PC-9 (cell line): ENCODE measurements at places on chromosomes 2 and 18.
A peak's percentile ranks its signal among the peaks of the same experiment; 100 is the strongest.

DNA sequence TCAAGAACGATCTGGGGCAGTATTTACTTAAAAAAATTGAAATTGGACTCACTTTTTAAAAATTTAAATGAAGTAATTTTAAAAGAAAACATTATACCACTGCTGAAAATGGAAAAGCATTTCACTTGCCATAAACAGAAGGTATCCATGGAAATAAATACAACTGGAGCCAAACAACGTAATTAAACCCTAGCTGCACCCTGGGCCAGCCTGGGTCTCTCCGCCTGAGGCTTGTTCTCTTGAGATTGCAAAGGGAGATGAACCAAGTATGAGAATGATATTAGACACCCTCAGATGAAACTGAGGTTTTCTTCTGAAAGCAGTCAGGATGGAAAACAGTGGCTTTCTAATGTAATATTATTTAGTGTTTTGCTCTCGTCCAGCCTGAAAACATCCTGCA lies 264.4 kb downstream of the KCNE4 start:
- no peak for DNase-seq

DNA sequence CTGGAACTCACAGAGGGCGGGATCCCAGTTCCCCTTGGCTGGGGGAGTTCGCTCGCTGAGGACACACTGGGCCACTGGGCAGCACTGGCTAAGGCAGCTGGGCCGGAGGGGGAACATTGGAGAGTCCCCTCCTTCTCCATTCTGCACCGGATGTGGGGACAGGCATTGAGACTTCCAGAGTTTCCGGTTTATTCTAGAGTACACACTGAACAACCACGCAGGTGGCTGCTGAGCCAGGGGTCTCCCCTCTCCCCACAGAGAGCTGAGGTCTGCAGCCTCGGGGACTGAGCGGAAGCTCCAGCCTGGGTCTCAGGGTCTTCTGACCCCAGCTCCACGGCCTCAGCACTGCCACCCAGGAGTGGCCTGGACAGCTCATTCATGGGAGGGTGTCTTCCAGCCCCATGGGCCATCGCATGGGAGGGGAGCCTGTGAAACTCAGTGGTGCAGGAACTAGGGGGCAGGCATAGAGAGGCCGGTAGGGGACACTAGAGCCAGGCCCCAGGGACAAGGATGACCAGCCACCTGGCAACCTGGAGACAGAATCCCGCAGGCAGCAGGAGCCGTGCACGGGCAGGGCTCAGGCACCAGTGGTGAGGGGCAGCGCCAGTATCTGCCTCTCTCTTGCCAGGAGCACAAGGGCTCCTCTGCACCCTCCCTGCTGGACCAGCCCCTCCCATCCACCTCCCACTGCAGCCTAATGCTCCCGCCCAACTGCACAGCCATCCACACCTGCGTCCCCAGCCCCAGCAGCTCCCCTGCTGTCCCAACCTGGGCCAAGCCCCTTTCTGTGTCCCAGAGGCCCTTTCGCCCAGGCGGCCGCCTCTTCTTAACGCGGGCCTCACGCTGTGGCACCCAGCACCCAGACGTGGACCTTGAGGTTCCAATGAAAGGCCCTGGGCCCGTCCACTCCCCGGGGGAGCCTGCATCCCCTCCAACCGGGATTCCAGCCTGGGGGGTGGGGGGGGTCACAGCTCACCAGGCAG lies 45.1 kb upstream of the GPC1 start:
- DNase-seq, result no peak

GRCh38 chr2:107932979-107933378 lies 53.3 kb upstream of the SLC5A7 start:
- no peak for DNase-seq

- no peak for DNase-seq
Measured at GRCh38 chr2:9824956-9825720, 18.1 kb upstream of the TAF1B start.

DNA sequence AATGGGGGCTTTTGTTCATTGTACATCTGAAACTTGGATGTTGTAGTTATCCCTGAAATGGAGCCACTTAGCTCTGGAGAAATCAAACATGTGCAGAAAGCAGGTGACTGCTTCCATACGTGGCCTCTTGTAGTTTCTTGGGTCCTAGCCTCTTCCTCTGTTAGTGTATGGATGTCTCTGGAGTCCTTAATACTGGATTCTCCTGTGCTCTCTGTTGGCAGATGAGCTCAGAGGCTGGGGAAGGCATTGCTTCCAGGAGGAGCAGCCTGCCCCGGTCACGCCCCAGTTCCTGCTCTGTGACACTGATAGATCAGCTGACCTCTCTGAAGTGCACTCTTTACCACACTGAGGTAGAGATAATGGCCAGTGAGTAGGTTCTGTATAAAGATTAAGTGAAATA lies 176.2 kb downstream of the LDLRAD4 start:
- DNase-seq, result no peak

- no peak for DNase-seq
Measured at GRCh38 chr18:35578481-35578880, 3.1 kb upstream of the GALNT1 start.

- peak; percentile 90 for DNase-seq
Measured at GRCh38 chr2:12587729-12588522, 128.8 kb upstream of the TRIB2 start.

- no peak for DNase-seq
Measured at GRCh38 chr2:26615336-26615859, 25.8 kb downstream of the CIB4 start.
